Stimulated activated CD8-positive, alpha-beta memory T cell treated with anti-CD3 and anti-CD28 coated beads, Interleukin-4, amount 100 ng/mL, for 24 hours (primary cell): ENCODE measurements at places on chromosomes 13 and 19.

DNA sequence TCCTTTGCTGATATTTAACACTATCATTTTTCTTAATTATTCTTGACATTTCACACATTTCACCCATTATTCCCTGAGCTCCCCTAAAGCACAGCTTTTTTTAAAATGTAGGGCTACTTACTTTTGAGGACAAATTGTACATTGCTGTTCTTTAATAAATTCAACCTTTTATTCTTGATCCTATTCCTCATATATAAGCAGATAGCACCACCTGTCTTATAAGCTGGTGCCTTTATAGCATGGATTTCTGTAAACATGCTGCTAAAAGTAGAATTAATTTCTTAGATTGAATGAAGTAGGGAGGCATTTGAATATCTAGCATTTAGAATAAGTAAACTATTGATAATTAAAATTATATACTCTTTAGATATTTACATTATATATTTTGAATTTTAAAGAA is 603.4 kb upstream of the PCDH9 start:
- no peak for DNase-seq

DNA sequence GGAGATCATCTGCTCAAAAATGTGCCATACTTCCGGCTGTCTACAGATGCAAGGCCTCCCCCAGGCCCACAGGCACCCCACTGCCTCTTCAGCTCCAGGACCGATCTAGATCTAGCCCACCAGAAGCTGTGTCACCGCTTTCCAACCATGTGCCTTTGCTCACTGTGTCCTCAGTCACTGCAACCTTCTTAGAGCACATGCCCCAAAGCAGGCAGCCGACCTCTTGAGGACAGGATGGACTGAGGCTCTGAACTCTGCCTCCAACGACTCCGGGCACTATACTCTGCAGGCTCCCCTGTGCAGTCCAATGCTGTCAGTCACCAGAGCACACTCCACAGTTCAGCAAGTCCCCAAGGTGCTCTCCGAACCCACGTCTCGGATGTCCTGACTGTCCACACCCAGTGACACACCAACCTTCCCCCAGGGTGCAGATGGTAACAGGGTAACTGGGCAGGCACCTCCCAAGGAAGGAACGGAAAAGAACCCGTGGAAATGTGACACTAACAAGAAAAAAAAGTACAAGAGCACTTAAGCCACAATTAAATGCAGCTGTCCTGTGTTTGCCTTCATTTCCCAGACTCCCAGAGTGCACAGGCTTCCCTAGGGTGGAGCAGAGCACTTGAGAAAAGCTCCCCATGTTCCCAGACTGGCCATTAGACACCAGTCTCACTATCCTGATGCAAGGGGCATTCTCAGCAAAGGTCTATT is 4.8 kb downstream of the STK24 start:
- no peak for DNase-seq

DNA sequence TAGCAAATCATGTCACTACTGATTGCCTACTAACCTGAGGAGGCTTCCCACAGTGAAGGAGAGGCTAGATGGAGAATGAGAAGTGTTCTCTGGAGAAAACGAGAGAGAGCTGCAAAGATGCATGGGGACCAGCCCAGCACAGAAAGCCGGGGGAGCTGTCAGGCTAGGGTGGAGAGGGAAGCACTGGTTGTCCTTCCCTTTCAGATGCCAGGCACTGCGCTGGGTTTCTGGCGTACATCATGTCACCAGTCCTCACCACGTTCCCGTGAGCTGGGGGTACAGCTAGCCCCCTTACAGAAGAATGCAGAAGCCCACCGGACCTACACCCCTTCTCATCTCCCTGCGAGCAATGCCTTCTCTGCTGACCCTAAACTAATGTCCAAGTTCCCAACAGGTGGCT is 86.0 kb downstream of the STK24 start:
- DNase-seq = no peak

- DNase-seq = no peak
Observed at GRCh38 chr13:84865783-84866221, 933.4 kb downstream of the SLITRK6 start.

DNA sequence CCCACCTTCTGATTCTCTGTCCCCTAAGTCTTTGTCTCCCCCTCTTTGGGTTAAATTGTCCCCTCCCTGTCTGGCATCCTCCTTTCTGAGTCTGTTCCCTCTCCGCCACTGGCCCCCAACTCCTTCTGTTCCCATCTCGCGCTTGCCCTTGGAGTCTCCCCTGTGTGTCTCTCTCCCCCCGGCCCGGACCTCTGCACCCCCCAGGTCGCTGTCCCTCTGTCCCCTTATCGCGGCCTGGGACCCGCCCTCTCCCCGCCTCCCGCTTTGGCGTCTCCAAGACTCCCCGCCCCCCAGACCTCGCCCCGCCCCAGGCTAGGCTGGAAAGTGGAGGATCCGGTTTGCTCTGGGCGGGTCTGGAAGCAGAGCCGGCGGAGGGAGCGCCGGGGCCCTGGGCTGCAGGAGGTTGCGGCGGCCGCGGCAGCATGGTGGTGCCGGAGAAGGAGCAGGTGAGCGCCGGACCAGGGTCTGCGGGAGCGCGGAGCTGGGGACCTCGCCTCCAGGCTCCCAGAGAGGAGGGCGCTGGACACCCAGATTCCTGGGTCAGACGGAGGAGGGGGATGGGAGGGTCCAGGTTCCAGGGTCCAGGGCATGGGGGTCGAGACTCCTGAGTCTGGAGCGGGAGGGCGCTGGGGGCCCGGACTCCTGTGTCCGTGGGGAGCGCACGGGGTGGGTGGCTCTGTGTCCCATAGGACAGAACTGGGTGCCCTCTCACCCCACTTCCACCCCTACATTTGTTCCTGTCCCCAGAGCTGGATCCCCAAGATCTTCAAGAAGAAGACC is at the start of gene TRPM4:
TRPM4 (plus strand) TSS at position 348 of the 780 bp plus-strand sequence; CDS start at position 423, 75 bp downstream.
- DNase-seq = peak; percentile 44

GRCh38 chr13:60654415-60654814 is 257.4 kb downstream of the TDRD3 start:
- DNase-seq = no peak

GRCh38 chr19:39951686-39952085 is 17.3 kb upstream of the FCGBP start:
- no peak for DNase-seq

GRCh38 chr13:91085127-91085526 is 262.4 kb upstream of the MIR17HG start:
- no peak for DNase-seq

DNA sequence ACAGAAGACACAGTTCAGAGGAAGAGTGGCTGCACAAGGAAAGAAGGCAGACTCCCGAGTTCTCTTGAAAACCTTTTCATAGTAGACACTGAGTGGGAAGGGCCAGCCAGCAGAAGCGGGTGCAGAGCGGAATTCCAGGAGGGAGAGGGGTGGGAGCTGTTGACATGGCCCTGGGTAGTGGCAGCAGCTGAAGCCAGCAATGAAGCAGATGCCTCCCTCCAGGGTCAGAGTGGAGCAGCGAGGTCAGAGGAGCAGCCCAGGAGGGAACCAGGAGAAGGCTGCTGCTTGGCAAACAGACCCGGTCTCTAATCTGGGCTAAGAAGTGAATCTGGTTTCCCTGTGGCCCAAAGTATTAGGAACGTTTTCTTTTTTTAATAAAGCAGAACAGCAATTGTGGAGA is 73.9 kb upstream of the SPATA13 start:
- no peak for DNase-seq

GRCh38 chr19:1289686-1290025 is 4.0 kb downstream of the EFNA2 start:
- no peak for DNase-seq

DNA sequence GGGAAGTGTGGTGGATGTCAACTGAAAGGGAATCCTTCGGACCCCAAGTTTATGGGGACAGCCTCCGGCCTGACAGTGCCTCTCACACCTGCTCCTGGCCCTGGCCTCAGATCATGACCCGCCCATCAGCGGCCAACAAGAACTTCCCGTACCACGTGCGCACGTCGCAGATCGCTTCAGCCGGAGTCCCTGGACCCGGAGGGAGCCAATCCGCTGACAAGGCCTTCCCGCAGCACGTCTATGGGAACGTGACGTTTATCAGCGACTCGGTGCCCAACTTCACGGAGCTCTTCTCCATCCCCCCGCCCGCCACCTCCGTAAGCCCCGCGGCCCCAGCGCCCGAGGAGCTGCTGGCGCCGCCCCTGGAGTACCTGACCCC is 2.0 kb upstream of the MEGF8 start:
- no peak for DNase-seq

DNA sequence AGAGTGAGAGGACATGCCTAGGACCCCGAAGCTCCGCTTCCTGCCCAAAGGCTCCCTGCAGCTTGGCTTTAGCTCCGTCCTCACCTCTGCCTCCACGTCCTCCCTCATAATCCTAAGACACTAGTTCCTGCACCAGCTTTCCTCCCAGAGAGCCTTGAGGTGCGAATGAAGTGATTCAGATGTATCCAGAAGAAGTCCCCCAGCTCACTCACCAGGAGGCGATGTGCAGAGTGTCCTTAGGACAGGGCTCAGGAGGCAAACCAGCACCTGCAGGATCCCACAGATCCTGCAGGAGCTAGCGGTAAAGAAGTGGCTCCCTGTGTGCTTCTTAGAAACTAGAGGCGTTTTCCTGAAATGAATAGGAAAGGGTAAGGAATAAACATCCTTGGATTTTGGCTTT is 109.7 kb downstream of the HSPH1 start:
- no peak for DNase-seq

DNA sequence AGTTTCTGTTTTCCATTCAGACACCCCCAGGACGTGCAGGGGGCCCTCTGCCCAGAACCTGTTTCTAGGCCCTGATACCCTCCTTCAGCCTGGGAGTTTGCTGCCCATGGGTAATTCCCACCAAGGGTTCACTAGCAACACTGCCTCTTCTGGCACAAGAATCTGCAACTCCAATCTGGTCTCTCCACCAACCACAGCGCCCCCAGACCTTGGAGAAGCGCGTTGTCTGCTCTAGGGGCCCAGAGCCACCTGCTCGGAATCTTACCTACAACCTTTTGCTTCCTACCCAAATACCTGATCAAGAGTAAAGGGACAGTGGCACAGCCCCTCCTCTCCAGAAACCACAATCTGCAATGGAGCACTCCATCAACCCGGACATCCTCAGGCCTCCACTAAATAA is 763 bp downstream of the ZNF180 start:
- no peak for DNase-seq

- DNase-seq = no peak
Observed at GRCh38 chr13:30837227-30838159, 68.6 kb upstream of the MEDAG start.

DNA sequence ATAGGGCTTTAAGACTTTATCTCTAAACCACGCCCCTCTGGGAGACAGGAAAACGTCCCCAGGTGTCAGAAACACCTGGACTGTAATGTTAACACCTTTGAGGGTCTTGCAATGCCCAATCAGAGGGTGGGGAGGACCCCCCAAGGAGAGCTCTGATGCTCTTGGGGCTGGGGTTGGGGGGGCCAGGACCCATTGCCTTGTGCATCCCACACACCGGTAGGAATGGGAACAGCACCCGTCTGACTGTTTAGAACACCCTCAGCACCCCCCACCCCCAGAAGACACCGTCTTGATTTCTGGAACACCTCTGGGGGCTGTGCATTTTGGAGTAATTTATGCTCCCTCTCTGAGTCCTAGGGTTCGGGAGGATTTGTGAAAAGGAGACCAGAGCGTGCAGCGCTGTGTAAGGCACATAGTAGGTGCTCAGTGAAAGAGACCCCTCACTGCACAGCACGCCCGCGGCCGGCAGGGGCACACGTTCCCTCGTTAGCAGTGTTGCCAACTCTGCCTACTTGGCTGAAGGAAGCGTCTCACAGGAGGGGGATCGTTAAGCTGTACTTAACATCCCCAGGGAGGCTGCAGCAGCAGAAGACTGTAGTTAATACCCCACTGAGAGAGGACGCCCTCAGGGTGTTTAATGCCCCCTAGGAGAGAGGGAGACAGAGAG is 2.8 kb upstream of the ERFL start:
- no peak for DNase-seq

DNA sequence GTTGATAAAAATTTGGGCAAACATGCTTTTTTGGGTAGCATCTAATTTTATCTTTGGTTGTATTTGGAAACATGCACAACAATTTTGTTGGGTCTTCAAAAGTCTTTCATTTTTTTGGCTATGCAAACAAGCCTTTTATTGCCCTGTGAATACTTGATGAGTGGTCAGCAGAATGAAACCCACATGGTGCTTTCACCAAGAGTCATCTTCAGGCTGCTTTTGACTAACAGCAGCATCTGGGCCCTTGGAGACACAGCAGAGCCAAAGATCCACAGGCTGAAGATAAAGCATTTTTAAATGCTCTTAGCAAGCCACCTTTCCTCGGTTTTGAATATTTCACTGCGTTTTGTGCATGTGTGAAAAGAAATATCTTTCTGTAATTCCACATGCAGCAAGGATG is 154.9 kb downstream of the FGF9 start:
- DNase-seq = no peak

DNA sequence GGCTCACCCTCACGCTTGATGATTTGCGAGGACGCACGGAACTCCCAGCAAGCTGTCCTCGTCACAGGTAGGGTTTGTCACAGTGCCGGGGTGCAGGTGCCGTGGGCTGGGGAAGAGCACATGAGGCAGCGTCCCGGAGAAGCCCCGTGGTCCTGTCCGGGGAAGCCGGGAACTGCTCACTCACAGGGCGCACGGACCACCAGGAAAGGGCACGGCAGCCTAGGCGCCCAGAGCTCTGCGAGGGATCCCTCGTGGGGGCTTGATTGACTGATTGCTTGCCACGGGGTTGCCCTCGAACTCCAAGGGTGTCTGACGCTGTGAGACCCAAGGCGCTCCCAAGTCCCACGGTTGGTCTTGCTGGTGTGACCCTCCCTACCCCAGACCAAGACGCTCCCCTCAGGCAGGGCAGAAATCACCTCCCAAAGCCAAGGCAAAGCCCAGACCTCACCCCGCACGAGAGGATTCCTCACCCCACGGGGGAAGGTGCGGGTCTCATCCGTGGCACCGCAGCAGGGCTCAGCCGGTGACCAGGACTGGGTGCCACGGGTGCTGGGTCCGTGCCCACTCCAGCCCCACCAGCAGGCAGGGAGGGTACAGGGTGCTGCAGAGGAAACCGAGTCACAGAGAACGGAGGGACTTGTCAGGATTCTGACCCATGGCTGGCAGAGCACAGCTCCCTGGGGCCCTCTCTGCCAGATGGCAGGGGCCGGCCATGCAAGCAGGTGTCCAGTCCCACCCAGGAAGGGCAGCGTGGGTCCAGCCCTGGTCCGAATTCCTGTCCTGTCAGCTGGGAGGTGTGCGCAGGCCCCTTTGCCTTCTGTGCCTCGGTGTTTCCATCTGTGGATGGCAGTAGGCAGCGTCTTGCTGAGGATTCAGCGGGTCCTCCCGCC is 7.7 kb downstream of the C2CD4C start:
- DNase-seq = no peak

GRCh38 chr13:57638186-57638890 is 6.8 kb downstream of the PCDH17 start:
- no peak for DNase-seq

- peak; percentile 68 for DNase-seq
Observed at GRCh38 chr19:37691881-37692504, 27.6 kb downstream of the ZNF607 start.

GRCh38 chr19:5116292-5116691 is 147.4 kb downstream of the KDM4B start:
- no peak for DNase-seq

GRCh38 chr19:55590617-55591016 is 8.7 kb downstream of the FIZ1 start:
- no peak for DNase-seq

GRCh38 chr19:10416380-10417257 is 3.7 kb upstream of the PDE4A start:
- DNase-seq = peak; percentile 86
